ENCODE measurements at places on chromosomes 2 and 18.

- DNase-seq, result no peak
Measured at GRCh38 chr2:168354499-168354898, 101.6 kb upstream of the CERS6 start.

DNA sequence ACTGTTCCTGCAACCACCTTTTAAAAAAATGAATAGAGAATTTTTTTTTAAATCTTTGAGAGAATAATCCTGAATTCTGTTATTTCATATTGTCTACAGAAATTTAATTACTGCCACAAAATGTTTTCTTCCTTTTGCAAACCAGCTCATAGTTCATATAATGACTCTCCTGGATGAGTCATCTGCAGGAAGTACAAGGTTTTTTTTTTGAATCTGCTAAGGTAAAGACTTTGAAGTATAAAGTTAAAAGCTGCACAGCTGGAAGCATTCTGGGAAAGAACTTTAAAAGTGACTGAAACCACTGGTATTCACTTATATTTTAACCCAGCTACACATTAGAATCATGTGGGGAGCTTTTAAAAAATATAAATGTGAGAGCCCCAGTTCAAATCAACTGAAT, 25.4 kb downstream of the SESTD1 start:
- DNase-seq, result no peak

GRCh38 chr2:227004482-227004881, 159.5 kb downstream of the COL4A4 start:
- no peak for DNase-seq

- DNase-seq, result no peak
Measured at GRCh38 chr2:126664234-126664633, 8.3 kb downstream of the GYPC start.

DNA sequence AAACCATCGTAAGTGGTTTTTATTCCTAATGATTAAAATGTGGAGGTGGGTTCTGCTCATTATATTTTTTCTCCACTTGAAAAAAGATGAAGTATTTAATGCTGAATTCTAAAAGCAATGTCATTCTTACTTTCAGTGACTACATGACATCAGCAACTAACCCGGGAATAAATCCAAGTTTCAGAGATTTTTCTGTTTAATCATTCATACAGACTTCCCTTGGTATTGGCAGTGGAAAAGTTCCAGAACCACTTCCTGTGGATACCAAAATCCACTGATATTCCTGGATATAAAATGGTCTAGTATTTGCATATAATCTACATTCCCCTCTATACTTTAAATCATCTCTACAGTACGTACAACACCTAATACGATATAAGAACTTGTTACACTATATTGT, 128.6 kb downstream of the ZNF532 start:
- peak; percentile 66 for DNase-seq

DNA sequence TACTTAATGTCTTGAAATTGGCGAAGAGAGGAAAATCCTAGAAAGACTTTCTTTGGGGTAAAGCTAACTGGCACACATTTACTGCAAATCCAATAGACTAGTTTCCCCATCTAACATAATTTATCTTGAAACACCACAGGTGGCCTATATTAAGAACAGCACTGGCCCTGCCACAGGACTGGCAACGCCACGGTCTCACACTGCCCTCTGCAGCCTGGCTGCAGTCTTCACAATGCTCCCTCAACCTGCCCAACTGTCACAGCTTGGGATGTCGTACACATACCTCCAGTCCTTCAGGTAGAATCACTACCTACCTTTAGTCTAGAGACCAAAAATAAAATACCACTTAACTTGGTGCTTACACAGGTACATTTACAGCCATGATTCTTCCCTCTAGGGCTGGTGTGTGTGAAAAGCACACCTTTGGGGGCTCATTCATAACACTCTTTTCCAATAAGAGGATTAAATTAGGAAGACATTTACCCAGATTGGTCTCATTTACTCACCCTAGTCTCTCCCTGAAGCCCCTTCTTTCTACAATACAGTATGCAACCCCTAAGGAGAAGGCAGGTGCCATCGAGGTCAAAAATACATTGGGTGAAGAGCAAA, 222.2 kb downstream of the C1D start:
- peak; percentile 85 for DNase-seq

DNA sequence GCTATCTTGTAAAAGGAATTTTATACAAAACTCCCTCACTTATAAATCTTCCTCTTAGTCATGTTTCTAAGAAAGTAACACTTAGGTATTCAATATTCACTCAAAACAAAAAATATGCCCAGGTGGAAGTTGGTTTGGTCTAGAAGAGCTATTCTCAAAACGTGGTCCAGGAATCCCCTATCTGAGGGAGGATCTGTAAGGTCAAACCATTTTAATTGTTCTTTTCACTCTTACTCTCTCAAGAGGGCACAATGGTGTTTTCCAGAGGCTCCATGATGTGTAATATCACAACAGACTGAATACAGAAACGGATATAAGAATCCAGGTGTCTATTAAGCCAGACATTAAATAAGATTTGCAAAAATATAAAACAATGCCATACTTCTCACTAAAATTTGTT, 9.9 kb downstream of the MOB1A start:
- DNase-seq, result no peak

DNA sequence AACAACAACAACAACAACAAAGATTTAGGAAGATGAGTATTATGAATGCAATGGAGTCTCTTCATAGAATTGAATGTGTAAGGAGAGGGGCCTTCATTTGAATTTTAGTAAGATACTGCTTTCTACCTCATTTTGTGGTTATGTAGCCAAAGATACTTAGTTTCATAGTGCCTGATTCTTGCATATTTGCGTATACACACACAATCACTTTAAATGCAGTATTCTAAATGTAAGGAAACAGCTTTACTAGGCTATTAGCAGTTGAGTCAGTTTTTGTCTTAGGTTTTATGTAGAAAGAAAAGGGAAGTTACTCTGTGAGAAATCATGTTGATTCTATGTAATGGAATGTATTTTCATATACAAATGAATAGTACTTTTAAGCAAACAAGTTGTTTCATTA, 80.5 kb downstream of the HAUS1 start:
- no peak for DNase-seq

- no peak for DNase-seq
Measured at GRCh38 chr2:215619989-215620388, 184.1 kb upstream of the FN1 start.

DNA sequence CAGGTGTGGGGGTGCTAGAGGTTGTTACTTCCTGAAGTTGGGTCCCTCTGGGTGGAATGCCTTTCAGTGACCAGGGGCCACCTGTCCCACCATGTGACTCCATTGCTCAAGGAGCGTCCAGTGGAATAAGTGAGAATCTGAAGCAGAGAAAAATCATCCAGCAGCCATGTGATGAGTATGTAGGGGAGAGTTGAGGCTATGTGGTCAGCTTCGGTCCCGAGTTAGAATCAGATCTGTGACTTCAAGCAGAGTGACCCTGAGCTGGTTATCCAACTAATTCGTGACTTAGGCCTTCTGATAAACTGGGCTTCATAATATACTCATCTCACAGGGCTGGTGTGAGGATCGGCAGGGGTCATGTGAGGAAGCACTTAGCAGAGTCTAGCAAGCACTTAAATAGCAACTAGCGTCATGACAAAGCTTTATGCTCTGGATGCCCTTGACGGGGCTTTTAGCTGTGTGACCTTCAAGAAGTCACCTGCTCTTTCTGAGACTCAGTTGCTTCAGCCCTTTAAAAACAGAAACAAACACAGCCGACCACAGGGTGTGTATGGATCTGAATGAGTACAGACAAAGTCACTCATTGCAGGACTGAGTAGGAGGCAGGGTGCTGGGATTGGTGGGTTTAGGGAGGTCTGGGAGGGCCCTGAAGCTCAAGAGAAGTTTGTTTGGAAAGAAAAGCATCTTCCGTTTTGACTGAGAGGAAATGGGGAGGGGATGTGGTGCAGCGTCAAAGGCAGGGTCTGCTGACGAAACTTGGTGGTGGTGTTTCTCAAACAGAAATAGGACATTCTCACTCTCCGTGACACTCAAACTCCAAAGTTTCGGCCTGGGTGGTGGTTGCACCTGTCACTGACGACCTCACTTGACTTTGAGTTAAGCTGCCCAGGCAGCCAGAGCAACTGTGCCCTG, 264.0 kb upstream of the CXCR4 start:
- DNase-seq, result no peak

GRCh38 chr2:66805016-66805865, 370.3 kb downstream of the MEIS1 start:
- DNase-seq, result no peak

- no peak for DNase-seq
Measured at GRCh38 chr2:128599700-128600099, 281.0 kb upstream of the HS6ST1 start.

DNA sequence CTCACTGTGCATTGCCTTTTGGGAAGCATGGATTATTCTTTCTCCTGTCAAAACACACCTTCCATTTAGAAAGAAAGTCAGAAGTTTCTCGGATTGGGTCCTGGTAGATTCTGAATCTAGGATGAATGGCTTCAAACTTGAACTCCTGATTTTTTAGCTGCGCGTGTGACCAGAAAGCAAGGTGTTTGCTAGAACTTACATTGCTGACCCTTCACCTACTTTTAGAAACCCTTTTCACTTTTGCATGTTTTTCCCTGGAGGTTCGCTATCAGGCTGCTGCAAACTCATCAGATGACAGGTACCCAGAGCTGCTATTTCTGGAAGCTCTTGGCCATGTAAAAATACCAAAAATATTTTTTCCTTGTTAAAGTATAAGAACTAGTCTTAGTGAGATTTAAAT, 132.0 kb downstream of the QPCT start:
- no peak for DNase-seq

DNA sequence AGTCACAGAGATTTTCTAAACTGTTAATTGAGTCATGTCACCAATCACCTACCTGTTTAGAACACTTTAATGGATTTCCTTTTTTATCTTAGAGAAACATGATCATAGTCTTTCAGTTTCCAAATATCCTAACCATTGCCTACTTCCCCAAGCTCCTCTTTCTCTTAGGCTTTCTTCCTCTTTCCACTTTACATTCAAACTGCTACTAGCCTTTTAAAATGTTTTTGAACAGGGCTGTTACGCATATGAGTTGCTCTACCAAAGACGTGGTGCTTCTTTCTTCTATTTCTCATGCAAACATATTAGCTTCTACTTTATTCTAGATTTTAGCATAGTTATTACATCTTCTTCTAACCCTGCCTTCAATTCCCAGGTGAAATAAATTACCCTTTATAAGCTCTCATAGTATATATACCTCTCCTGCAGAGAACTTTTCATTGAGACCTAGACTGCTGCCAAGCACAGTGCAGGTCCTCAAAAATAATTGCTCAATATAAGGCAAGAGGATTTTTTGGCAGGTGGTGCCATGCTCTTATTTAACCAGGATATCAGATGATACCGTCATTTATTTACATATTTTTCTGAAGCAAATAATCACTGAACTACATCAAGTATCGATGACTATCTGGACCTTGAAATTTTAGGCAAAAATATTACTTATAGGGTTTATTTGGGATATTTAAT, 937.1 kb downstream of the TSN start:
- DNase-seq, result no peak

GRCh38 chr2:187934236-187934635, 357.4 kb upstream of the GULP1 start:
- DNase-seq, result no peak

DNA sequence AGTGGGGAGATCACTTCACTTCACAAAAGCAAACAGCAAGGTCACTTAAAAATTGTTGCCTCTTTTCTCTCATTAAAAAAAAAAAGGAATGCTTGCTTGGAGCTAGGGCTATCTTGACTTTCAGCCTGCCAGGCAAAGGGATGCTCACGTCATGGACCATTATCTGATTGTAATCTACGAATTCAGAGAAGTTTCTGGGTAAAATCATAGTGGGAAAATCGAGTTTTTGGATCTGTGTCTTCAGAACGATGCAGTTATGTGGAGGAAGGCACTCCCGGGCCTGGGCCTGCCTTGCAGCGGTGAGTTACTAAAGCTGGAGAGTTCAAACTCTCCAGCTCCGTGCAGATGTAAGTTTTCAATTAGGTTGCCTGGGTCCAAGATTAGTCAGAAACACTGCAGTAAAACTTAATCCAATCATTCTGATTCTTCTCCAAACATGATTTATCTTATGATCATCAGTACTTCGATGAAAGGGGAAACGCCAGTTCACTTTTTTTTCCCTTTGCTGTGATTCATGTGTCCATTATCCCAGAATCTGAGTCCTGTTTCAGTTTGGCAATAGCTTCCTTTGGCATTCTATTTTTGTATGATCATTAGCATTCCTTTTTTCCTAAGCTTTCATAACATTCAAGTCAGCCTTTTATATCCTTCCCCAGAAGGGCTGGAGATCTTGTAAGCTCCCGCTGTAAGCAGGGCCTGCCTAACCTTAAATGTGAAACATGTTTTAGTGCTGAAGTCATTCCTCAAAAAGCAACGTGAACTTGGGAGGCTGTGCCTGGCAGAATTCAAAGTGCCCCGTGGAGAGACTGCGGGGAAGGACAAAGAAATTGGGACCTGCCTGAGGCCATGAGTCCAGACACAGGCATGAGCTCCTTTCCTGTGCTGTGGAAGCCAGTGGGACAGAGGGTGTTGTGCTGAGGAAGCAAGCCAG, 119.3 kb upstream of the TWIST2 start:
- DNase-seq, result peak; percentile 83

GRCh38 chr2:30404319-30405259, 42.5 kb upstream of the LCLAT1 start:
- peak; percentile 43 for DNase-seq

DNA sequence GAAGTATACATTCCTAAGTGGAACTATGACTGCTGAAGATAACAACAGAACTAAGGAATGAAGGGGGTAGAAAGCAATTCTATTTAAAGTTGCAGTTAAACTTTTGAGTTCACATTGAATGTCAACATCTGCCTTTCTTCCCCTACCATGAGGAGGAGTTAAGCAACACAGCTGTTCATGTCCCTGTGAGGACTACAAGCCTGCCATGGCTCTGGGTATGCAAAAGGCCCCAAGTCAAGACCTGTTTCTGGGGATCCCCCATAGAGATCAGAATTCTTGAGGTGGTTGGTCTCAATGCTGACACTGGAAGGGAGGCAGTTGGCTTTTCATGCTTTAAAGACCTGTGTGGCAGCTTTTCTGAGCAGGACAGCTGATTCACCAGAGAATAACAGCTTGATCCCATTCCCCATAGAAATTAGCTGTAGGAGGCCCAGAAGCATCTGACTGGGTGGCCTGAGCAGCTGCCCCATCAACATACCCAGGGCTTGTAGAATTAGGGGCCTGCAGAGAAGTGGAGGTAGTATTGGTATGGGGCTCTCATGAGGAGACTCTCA, 131.0 kb downstream of the SETBP1 start:
- DNase-seq, result no peak

DNA sequence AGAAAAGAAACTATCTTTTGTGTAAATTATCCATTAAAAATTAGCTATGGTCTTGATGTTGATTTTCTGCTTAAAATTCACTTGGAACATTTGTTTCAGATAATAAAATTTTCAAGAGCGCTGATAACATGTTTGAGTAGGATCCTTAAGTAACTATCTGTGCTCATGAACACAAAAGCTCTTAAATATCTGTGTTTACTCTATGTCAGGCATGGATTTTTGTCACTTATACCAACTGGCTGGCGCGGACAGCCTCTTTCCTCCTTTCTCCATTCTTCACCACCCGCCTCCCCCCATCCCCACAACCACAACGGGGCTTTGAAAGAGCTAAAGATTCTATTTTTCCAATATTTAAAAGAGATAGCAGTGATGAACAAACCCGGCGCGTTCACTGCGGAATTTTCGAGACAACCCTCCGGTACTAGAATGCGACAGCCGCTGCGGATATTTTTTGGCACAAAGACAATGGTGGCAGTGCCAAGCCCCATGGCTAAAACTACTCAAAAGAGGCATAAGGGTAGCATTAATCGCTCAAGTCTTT, 181.5 kb downstream of the TCF4 start:
- DNase-seq, result no peak

- no peak for DNase-seq
Measured at GRCh38 chr18:8221452-8221851, 387.8 kb upstream of the RAB12 start.

Data from GM03348 (cell line).